Foreskin fibroblast (primary cell): ENCODE measurements at places on chromosomes 6 and 20.

DNA sequence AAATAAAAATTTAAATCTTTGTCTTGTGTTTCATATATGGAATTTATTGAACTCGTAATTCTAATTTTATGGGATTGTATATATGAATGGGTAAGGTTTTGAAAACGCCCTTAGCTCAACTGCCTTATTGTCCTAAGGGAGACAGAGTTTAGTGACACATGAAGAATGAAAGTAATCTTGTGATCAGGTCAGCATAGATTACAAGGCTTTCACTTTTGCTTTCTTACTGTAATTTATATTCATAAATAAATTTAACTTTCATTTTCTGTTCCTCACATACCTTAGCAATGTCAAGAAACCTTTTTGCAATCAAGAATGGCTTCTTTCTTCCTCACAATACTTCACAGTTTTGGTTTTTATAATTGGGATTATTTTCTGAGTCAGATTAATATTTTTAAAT lies 14.4 kb downstream of the KPNA5 start:
- no peak for DNase-seq

DNA sequence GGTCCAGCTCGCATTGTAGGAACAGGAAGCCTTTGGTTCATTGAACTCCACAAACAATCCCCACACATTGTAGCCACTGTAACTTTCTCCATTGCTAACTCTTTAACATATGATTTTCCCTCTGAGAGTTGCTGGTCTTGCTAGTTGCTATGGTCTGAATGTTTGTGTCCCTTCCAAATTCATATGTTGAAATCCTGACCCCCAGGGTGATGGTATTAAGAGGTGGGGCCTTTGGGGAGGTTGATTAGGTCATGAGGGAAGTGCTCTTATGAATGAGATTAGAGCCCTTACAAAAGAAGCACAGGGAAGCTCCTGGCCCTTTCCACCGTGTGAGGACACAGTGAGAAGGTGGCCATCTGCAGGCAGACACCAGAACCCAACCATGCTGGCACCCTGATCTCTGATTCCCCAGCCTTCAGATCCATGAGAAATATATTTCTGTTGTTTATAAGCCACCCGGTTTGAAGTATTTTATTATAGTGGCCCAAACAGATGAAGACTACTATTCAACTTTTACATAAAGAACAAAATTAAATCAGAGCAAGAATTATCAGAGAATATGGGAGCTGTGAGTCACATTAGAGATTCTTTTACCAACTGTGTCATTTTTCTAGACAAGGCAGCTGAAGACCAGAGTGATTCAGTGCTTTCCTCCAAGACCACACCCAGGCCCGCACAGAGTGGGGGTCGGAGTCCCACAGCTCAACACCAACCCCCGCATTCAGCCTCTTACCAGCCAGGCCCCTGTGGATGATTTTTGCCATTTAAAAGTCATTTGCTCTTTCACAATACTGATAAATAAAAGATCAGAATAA lies 143.0 kb downstream of the SAMD5 start:
- peak; percentile 69 for DNase-seq

DNA sequence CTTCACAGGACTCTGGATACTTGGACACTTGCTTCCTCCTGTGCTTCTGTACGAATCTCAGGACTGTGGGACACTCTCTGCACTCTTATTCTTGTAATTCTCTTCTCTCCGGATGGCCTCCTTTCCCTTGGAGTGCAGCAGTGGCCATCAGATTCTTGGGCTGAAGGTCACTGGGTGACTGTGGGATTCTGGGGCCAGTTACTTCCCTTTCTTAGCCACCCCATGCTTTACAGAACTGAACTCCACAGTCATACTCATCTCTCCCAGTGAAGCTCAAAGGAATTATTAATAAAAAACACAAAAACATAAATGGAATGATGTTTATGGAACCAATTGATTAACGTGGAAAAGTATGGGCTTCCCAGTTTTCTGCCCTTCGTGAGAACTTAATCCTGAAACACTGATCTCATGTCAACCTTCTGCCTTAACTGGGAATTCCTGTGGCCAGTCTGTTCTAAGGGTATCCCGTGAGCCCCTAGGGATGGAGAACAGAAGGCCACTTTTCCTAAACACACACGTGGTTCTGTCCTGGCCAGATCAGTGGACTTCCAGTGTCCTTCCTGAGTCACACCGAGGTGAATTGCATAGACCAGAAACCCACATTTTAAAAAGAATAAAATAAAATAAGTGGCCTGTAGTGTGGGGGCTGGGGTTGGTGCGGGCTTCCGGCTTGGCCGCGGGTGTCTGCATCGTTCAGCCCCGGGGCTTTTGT lies 23.6 kb upstream of the HLA-E start:
- no peak for DNase-seq

DNA sequence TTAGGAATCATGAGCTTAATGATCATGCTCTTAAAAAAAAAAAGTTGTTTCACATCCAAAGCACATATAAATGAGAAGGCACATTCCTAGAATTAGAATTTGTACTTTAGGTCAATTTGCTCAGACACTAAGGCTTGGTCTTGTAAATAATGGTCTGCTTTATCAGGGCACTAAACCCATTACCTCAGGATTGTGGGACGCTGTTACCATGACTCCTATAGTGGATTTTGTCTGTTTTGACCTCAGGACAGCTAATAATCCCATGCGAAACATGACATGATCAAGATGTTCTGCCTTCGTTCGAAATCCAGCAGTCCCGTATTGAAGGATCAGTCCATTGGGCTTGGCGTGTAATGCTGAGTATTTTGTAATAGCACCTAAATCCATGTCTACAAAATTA lies 2.4 kb downstream of the PGM3 start:
- DNase-seq, result no peak

GRCh38 chr6:137941995-137942394 lies 74.9 kb downstream of the TNFAIP3 start:
- DNase-seq, result no peak

- DNase-seq, result no peak
These were observed 2.9 kb downstream of the DXO start for GRCh38 chr6:31968791-31969711.

DNA sequence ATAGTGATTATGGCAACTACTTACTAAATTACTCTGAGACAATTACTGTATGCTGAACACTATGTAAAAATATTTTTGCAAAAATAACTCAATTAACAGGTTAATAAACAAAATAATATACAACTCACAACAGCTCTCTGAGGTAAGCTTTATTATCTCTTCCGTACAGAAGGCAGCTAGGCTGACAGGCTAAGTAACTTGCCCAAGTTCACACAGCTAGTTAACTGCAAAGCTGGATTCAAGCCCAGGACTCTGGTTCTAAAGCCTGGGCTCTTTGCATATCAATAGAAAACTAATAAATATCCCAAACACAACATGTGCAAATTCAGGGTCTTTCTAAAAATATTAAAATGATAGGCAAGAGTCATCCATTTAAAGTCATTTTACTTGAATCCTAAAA lies 169.5 kb upstream of the BEND3 start:
- DNase-seq, result no peak

GRCh38 chr20:48608756-48609155 lies 219.0 kb downstream of the PREX1 start:
- DNase-seq, result no peak
